ENCODE measurements at places on chromosomes 6 and 20.
A peak's percentile ranks its signal among the peaks of the same experiment; 100 is the strongest.

DNA sequence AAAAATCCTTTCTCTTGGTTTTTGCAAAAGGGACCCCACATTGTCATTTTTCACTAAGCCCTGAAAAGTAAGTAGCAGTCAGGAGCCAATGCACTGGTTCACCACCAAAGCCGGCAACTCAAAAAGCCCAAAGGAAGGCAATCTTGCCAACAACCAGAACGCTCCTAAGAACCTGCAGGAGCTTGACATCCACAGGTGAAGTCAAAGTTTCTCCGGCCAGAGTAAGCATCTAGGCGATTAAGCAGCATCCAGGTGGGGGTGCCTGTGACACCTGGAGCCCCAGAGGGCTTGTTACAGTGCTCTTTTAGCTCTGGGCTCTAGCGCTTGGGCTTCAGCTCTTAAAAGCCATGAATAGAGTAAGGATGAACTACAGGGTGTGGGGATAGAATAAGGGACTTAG, 36.1 kb downstream of the SLC35D3 start:
- DNase-seq, result no peak

DNA sequence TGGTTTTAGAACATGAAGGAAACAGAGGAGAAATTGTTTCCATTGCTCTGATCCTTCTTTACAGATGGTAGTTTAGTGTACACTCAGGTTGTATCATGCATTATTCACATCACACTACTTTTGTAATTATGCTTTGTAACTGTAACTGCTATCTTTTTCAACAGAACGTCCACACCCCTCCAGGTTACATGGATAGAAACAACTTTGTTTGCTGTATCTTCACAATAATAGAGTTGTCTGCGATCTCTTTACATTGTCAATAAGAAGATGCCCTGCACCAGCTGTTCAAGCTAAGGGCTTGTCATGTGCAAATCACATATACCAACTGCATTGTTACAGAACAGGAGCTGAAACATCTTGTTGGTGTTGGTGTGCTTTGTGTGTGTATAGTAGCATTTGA, 67.9 kb upstream of the MAP7 start:
- no peak for DNase-seq

DNA sequence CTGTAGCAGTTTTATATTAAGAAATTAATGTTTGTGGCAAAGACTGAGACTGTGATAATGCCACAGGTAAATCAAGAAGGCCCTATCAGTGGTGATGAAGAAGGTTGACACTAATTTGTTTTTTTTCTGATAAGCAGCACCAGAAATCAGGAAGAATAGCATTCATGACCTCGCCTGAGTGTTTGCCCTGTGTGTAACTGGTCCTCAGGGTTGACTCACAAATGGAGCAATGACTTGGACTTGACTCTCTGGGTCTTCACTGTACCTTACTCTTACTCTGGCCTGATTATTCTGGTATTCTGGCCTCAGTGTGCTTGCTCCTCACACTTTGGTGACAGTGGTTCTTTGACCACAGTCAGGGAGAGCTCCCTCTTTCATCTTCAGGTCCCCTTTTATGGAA, 243.9 kb downstream of the HAO1 start:
- no peak for DNase-seq

GRCh38 chr6:110317646-110318045, 40.5 kb downstream of the METTL24 start:
- no peak for DNase-seq

- peak; percentile 11 for DNase-seq
Measured at GRCh38 chr20:45405571-45406259, 2.4 kb upstream of the DBNDD2 start.

DNA sequence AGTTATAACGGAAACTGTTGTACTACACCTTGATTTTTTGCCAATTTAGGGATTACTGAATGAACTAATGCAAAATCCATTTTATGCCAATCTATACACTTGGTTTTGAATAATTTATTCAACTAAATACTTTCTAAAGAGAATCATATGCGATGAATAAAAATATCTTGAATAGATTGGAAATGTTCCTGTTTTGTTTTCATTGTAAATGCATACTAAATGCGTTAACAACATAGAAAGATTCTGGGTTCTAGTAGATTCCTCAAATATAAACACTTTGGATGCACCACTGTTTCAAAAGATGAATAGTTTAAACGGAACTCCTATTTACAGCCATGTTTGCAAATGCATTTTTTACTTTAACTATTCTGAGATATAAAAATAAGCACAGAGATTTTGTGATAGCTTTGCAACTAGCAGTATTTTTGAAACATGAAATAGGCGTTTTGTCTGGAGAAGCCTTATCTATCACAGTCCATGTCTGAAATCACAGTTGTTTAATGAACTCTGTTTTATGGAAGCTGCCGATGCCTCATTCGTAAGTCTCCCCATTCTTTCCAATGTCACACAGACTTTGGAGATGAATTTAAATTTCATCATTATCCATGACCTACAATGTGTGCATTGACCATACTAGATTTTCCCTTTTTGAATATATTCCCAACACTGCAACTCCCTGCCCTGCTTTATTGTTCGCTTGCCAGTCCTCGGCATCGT, 277.7 kb upstream of the QKI start:
- DNase-seq, result no peak

GRCh38 chr6:79257381-79258205, 23.1 kb upstream of the HMGN3 start:
- DNase-seq, result peak; percentile 9

DNA sequence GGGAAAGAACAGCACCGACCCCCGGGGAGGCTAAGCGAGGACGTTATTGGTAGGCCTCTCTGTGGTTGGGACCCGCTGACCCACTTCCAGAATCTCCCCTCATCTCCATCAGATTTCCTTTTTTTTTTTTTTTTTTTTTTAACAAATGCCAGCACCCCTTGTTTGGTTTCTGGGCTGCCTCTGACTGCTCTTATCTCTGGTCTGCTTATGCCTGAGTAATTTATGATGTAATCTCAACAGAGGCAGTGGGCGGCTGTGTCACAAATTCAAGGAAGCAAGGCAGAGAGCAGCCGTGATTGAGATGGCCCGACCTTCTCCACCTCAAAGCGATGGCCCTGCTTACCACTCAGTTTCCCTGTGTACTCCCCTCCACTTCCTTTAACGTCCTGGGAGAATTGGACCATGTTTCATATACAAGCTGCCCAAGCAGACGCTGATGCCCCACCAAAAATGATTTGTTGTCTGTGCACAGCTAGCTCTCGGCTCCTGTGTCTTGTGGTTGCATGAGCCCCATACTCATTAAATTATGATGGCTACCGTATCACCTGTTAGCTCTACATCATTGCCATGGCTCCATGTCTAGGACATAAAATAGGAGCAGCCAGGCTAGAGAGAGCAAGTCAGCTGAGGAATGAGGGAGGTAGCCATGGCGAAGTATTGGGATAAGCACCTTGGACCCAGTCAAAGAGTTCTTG, 98.1 kb downstream of the ZNF217 start:
- peak; percentile 8 for DNase-seq

DNA sequence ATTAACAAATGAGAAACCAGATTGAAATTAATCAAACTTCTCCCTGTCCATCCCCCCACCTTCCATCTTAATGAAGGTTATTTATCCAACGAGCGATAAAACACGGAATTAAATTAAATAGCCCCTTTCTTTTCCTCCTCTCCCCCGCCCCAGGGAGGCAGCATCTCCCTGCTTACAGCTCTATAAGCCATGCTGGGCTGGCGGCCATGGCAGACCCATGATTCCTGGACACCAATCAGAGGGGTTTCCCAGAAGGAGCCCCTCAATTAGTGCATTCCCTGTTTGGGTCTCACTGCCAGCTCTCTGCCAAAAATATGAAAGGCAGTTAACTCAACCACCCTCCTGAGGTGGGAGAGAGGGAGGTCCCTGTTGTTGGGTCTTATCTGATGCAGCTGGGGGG, 33.8 kb downstream of the GRM4 start:
- DNase-seq, result no peak

GRCh38 chr20:62303340-62304226, 786 bp downstream of the ADRM1 start:
- DNase-seq, result peak; percentile 25

GRCh38 chr20:35001596-35002362, 46.1 kb downstream of the MYH7B start:
- peak; percentile 26 for DNase-seq

GRCh38 chr20:479487-479886, 17.2 kb upstream of the TBC1D20 start:
- no peak for DNase-seq

GRCh38 chr6:154343473-154344308, 12.9 kb downstream of the IPCEF1 start:
- DNase-seq, result no peak

DNA sequence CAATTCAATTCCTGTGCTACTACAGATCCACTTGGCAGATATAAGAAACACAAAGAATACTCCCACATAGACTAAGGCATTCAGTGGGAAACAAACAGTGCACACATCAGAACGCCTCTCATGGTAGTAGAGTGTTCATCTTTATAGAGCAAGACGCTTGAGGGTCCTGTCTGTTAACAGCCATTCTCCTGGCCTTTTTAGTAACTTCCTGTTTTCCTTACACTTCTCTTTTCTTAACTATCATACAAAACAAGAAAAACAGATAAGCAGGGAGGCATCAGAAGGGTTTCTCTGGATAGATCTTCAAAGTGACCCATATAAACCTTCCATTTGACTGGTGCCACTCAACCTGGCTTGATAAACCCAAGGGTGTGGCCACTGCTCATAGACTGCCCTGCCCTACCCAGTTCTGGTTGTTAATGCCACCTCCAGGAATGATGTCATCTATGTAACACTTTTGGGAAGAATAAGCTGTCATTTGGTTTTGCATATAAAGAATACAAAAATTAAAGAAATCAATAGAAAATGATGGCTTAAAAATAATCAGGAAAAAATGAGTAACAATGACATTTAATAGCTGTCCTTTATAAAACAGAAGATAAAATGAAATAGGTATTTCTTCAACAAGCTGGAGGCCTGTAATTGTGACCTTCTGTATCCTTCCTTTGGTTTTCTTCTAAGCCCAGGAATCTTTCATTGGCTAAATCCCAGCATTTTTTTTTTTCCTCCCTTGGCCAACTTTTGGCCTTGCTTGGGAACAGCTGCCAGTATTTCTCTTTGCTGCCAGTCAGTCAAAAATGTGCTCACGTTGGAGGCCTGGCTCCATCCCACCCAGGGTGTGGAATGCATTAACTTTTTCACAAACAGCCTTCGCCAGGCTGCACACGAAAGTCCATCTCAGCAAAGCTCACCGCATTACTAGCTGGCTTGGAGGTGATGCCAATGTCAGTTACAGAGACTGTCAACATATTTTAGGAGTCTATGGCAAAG, 103.5 kb downstream of the GJA10 start:
- DNase-seq, result no peak

GRCh38 chr20:16785226-16785625, 37.1 kb downstream of the OTOR start:
- no peak for DNase-seq

DNA sequence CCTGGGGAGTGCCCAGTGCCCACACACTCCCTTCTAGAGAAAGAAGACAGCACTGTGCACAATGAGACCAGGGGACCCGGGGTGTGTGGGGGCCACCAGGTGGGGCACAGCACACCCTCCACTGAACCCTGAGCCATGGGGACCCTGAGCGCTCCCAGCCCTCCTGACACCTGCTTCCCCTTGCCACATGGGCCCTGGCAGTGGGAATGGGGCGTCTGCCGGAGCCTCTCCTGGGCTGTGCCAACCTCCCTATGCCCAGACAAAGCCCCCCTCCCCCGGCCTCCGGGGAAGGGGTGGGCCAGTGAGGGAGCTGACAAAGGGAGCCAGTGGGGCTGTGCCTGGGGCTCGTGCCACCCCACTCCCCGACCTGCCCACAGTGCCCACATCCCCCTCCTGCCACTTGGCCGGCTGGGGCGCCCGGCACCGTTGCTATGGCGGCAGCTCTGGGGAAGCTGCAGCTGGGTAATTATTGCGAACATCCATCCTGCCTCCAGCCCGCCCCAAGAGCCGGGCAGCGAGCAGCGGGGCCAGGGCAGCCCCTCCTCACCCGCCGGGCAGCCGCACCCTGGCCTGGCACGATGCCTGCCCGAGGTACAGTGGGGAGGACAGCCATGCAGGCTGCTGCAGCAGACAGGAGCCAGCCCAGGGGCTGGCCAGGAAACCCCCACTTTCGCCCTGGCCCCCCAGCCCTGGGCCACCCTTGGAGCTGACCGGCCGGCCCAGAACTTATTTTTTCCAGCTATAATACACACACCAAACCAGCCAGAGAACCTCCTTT, 41.9 kb upstream of the NOL4L start:
- DNase-seq, result no peak

DNA sequence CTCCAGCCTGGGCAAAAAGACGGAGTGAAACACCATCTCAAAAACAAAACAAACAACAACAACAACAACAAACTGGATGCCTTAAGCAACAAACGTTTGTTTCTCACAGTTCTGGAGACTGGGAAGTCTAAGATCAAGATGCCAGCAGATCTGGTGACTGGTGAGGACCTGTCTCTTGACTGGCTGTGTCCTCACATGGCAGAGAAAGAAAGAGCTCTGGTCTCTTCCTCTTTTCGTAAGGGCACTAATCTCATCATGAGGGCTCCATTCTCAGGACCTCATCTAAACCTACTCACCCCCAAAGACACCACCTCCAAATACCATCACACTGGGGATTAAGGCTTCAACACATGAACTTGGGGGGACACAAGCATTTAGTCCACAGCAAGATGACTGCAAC, 13.5 kb upstream of the GFOD1 start:
- no peak for DNase-seq

- no peak for DNase-seq
Measured at GRCh38 chr6:151015101-151015700, 149.7 kb downstream of the MTHFD1L start.

DNA sequence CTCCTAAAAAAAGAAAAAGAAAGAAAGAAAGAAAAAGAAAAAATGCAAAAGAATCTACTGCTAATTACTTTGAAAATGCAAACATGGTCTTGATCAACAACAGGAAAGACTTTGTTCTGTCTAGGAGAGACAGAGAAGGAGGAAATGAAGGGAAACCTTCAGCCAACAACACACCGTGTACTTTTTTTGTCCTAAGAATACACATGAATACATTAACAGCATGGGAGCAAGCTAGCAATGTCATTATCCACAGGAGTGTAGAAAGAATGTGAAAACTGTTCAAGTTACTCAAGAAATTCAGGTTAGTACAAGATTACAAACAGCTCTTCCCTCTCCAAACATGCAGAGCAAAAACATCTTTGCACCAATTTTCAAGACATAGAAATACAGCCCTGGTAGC, 326.3 kb downstream of the UBE3D start:
- DNase-seq, result no peak

GRCh38 chr6:155121699-155122098, 126.6 kb downstream of the TIAM2 start:
- DNase-seq, result no peak

- no peak for DNase-seq
Measured at GRCh38 chr6:137222381-137222780, 3.2 kb upstream of the IFNGR1 start.

All from activated CD4-positive, alpha-beta T cell treated with anti-CD3 and anti-CD28 coated beads, Interleukin-2, amount 50 U/mL, for 48 hours (primary cell).